Activated CD8-positive, alpha-beta memory T cell treated with anti-CD3 and anti-CD28 coated beads, Interleukin-2, amount 50 U/mL, for 48 hours (primary cell): ENCODE measurements at places on chromosomes 5 and 9.

DNA sequence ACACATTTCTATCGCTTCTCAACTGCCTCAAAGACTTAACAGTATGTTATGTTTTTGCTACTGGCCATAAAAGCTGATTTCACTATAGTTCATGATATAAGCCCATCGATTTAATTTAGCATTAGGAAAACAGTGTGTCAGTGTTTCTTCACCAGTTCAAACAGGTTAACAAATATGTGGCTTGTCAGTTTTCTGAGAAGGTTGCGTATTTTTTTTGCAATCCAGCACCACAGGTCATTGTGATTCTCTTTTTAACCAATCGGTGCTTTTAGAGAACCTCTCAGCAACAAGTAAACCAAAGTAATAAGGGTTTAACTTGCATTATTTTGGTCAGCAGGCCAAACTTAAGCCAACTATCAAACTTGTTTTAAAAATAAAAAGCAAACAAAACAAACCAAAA lies 409.6 kb downstream of the NFIB start:
- no peak for DNase-seq

GRCh38 chr9:93324191-93324834 lies 127.2 kb upstream of the FAM120A start:
- DNase-seq, result no peak

DNA sequence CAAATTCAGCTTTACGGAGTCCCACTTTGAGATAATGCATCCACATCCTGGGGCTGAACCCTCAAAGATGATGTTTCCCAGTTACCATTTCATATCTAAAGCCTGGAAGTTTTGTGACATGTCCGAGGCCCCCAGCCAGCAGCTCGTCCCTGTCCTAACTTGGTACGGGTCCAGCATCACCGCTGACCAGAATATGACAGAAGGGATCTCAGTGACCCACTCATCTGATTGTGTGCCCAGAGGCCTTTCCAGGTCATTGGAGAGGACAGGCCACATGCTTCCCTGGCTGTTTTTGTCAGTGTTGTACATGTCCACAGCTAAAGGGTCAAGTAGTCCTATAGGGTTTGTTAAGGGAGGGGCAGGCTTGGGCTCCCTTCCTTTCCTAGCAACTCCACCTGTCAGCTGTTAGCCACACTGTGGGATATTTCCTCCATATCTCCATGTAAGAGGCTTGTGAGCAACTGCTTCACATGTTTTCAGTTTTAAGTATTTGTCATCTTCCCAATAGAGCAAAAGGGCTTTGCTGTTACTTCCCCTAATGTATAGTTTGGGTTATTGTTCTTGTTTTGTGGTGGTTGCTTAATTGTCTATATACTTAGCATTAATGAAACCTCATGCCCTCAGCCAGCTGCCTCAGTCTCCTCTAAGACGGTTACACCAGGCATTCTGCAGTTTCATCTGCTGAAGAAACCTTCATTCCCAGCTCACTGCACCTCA lies 33.4 kb downstream of the SECISBP2 start:
- no peak for DNase-seq

DNA sequence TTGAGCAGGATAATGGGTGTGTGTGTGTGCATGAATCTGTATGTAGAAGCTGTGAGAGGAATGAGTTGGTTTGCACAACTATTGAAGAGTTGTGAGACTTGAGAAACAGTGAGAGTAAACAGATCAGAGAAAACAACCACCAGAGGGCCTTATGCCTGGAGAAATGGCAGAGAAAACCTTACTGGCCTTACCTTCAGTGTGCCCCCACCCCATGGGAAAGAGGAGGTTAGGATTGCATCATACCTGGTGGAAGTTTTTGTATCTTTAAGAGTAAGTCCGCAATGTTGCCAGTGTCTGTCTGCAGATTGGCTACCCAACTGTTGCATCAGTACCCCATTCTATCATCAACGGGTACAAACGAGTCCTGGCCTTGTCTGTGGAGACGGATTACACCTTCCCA lies 1909.4 kb upstream of the WWC1 start:
- no peak for DNase-seq

DNA sequence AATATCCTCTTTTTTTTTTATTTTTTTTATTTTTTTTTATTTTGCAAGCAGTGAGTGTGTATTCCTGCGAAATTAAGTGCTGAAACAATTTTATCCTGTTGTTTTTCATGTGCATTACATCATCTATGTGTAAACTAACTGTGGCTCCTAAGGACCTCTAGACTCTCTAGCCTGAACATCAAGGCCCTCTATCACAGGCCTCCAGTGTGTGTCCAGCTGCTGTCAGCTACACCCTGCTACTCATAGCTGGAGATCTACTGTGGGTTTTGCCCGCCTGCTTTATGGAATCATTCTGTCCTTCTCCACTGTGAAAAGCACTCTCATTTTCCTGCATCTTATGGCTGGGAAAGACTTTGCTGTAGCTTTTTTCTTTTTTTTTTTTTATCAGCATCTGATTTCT lies 157.8 kb downstream of the KCTD16 start:
- DNase-seq, result no peak

GRCh38 chr5:11985993-11986392 lies 81.7 kb upstream of the CTNND2 start:
- no peak for DNase-seq

DNA sequence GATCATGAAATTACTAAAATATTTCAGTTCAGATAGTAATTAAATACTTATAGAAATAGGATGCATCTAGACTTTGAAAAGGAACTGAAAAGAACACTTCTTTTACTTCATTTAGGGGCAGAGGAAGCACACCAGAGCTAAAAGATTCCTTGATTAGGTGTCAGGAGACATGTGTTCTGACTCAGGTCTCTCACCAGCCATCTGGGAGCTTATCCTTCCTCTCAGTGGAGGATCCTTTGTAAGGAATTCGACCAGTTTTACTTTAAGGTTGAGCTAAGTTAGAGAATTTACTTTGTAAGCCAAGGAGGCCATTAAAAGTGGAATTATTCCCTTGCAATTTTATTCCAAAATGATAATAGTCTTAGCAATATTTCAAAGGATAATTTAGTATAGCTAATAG lies 16.7 kb downstream of the VCAN start:
- DNase-seq, result no peak

GRCh38 chr5:176153741-176154140 lies 84.5 kb upstream of the SIMC1 start:
- DNase-seq, result no peak

DNA sequence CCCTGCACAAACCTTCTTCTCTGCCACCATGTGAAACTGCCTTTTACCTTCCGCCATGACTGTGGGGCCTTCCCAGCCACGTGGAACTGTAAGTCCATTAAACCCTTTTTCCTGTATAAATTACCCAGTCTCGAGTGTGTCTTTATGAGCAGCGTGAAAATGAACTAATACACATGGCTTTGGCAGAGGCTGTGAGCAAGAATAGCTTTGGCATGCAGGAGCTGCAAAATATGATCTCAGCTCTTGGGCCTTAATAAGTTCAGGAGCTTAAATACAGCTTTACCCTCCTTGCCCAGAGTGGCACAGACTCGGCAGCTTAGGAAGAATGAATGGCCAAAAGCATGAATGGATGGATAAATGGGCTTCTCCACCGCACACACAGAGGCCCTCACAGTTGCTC lies 15.7 kb upstream of the SLC36A1 start:
- no peak for DNase-seq

- no peak for DNase-seq
Observed at GRCh38 chr9:20373263-20373662, 249.0 kb downstream of the MLLT3 start.

GRCh38 chr5:144207875-144208444 lies 37.3 kb downstream of the KCTD16 start:
- DNase-seq, result no peak

- no peak for DNase-seq
Observed at GRCh38 chr9:131485728-131486422, 16.8 kb upstream of the POMT1 start.

- no peak for DNase-seq
Observed at GRCh38 chr5:131622633-131623032, 12.4 kb downstream of the RAPGEF6 start.

GRCh38 chr5:103333376-103333775 lies 74.8 kb downstream of the MACIR start:
- DNase-seq, result no peak

DNA sequence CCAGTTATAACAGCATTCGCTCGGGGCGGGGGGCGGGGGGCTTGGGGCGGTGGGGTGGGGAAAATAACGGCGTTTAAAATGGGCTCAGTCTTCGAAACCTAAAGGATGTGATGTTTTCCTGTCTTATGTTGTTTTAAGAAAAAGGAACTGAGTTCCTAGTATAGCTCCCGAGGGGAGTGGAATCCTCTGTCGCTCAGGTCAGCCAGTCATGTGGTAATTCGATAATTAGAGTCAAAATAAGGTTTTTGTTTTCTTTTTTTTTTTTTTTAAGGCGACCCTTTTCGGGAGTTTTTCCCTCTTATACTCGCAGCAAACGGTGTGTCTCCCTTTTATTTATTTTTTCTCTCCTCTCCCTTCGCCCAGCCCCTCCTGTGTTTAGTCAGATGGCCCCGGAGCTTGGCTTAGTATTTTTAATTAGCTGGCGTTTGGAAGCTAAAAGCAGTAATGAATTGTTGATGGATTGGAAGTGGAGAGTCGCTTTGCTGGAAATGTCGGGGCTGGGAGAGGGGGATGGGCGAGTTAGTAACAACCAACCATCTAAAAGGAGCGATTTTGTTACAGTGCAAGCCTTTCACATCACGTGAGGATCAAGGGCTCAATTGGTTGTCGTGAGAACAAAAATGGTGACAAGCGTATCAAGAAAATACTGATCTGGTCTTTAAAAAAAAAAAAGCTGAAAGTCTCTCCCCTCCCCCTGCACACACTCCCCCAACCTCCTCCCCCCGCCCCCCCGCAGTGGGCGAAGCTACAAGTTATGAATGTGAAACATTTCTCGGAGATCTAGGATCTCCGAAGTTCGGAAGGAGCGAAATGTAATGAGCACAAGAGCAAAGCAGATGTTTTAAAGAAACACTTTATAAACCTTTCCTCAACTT lies 714 bp upstream of the ZNF608 start:
- no peak for DNase-seq

- no peak for DNase-seq
Observed at GRCh38 chr5:141762790-141763368, 80.8 kb upstream of the ARAP3 start.
